ENCODE measurements at places on chromosomes 1 and 21.

DNA sequence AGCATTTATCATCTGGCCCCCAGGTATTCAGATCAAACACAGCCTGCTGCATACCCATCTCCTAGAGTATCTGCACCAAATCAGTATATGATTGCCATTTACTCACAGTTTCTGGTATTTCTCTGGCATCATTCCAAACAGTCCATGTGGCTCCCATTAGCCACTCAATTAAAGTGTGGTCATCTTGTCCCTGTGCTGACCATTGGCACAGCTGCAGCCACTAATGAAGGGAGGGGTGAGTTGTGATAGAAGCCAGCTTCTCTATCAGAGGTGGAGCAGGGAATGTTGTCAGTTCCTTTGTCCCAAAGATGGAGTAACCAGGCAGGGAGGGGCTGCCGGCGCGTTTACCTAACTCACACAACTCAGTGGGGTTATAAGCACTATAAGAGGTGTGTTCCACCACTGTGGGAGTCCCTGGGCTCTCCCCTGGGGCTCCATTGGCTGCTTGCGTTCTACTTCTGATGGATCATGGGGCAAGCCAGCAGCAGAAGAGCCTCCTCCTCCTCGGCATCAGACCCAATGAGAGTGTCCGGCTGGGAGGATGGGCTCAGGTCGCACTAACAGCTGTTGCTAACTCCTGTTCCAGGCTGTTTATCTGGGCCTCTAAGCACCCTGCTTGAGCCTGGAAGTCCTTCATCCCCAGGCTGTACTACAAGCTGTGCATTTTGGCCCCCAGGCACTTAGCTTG is 108.6 kb downstream of the GDAP2 start:
- DNase-seq = no peak

- DNase-seq = no peak
Measured at GRCh38 chr1:26938004-26938658, 16.6 kb downstream of the NUDC start.

GRCh38 chr1:4696161-4696745 is 41.8 kb downstream of the AJAP1 start:
- DNase-seq = no peak

- DNase-seq = no peak
Measured at GRCh38 chr1:180094705-180095295, 59.9 kb upstream of the QSOX1 start.

GRCh38 chr21:35111321-35111930 is 62.3 kb upstream of the RUNX1 start:
- DNase-seq = no peak

GRCh38 chr1:115275216-115275615 is 62.8 kb downstream of the NGF start:
- DNase-seq = no peak

DNA sequence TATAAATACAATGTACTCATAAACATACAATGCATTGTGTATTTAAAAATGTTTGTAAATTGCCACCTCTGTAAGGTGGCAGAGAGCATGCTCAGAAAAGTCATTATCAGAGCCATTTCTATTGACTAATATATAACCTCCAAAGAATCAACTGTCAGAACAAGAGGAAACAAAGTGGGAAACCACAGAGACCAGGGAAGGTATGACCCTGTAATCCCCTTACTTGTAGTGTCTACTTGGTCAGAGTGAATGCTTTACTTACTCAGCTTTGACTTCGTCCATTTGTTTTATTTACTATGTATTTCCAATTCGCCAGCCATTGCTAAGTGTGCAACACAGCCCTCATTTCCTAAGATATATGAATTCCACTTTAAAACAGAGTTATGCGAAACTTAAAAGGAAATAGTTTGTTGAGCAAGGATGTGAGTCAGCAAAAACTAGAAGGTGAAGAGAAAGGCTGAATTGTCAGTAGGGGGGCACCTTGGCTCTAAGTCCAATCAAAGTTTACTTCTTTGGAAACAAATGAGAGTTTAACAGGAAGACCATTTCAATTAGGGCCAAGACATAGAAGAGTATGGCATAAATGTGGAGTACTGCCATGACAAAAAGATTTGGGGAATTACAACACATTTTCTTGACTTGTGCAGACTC is 671.7 kb upstream of the PTBP2 start:
- no peak for DNase-seq

Measured in activated naive CD4-positive, alpha-beta T cell treated with anti-CD3 and anti-CD28 coated beads, Interleukin-2, amount 10 ng/mL, durations not matched to agents 7 days and 5 days (primary cell).